ENCODE measurements at places on chromosomes 4 and X.

- no peak for DNase-seq
Measured at GRCh38 chr4:7347981-7348380, 86.7 kb downstream of the PSAPL1 start.

- no peak for DNase-seq
Measured at GRCh38 chr4:82508806-82509428, 52.9 kb downstream of the TMEM150C start.

- DNase-seq, result no peak
Measured at GRCh38 chr4:48333587-48333986, 7.7 kb upstream of the SLAIN2 start.

DNA sequence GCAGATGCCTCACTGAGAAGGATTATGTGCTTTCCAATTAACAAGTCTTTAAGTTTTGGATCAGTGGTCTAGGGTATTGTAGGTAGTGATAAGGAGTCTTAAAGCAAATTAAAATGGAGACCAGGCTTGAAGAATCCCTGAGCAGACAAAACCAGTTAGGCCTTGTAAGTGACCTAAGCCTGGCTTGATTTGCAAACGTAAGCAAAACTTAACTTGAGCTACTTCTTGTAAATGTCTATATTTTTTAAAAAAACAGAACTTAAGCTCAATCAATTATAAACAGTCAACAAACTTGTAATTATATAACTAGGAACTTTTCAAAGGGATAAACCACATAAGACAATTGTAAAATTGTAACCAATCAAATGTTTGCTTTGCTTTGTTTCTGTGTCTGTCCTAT is 72.7 kb upstream of the NALF2 start:
- peak; percentile 39 for DNase-seq

- no peak for DNase-seq
Measured at GRCh38 chr4:107548211-107548905, 171.7 kb downstream of the PAPSS1 start.

DNA sequence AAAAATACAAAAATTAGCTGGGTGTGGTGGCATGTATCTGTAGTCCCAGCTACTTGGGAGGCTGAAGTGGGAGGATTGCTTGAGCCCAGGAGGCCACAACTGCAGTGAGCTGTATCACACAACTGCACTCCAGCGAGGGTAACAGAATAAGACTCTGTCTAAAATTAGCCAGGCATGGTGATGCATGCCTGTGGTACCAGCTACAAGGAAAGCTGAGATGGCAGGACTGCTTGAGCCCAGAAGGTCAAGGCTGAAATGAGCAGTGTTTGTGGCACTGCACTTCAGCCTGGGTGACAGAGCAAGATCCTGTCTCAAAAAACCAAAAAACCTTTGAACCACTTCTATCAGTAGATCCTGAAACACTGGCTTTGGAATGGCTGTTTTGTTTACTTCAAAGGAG is 10.2 kb downstream of the GRSF1 start:
- DNase-seq, result no peak

GRCh38 chrX:137549851-137550664 is 15.9 kb upstream of the ZIC3 start:
- DNase-seq, result no peak

- DNase-seq, result no peak
Measured at GRCh38 chr4:179709961-179710624, 2267.9 kb upstream of the AGA start.

- DNase-seq, result no peak
Measured at GRCh38 chr4:45345558-45345957, 619.2 kb upstream of the GNPDA2 start.

- no peak for DNase-seq
Measured at GRCh38 chr4:153138736-153139135, 65.5 kb upstream of the TRIM2 start.

- DNase-seq, result no peak
Measured at GRCh38 chr4:127403471-127404084, 229.2 kb upstream of the INTU start.

DNA sequence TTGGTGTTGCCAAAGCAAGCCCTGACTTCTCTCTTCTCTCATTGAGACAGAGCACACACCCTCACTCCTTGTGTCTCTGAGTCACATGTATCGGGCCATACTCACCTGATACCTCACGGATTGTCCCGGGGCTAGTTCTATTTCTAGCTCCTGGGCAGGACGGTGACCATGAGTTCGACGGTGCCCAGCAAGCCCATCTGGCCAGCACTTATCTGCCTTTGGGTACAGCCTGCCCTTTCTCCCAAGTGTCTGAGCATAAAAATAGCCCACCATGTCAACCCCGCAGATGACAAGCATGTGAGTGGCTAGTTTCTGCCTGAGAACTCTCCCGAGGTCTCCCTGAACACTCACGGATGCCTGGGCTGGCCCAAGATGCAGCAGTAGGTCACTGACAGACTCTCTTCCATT is 158.5 kb downstream of the DHRSX start:
- DNase-seq, result no peak

GRCh38 chrX:56576721-56577120 is 13.3 kb downstream of the UBQLN2 start:
- no peak for DNase-seq

GRCh38 chrX:96140796-96141195 is 543.8 kb upstream of the DIAPH2 start:
- no peak for DNase-seq

GRCh38 chr4:1534876-1535526 is 128.8 kb upstream of the NKX1-1 start:
- DNase-seq, result no peak

GRCh38 chrX:136759968-136760367 is 20.8 kb downstream of the ARHGEF6 start:
- DNase-seq, result no peak

DNA sequence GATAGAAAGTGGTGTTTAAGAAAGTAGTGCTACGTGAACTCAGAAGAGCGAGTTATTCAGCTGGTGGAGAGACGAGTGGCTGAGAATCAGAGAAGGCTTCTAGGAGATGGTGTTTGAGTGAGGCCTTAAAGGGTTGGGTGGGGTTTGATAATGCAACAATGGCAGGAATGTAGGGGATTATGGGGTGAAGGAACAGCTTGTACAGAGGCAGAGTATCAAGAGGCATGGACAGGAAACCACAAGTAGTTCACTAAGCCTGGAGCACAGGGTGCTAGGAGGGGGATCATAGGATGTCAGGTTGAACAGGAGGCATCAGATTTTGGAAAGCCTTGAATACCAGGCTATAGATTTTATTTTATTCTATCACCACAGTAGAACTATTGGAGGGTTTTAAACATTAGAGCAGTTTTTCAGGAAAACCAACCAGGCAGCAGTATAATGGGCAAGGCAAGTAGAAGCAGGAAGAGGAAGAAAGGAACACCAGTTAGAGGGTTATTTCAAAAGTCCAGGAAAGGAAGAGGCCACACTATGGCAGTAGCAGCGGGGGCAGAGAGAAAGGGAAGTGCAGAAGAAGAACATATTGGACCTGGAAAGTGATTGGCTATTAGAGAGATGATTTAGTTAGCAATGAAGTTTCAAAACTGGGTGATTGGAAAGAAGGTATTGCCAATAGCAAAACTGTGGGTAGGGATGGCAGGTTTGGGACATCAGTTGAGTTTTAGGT is 99.2 kb downstream of the DOCK11 start:
- no peak for DNase-seq

DNA sequence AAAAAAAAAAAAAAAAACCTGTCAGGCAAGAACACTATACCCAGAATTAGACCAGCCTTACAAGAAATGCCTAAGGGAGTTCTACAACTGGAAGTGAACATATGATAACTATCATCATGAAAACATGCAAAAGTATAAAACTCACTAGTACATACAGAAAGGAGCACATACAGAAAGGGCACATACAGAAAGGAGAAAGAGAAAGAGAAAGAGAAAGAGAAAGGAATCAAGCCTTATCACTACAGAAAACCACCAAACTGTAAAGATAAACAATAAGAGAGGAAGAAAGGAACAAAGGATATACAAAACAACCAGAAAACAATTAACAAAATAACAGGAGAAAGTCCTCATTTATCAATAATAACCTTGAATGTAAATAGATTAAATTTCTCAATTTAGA is 50.4 kb downstream of the PHKA1 start:
- DNase-seq, result no peak

DNA sequence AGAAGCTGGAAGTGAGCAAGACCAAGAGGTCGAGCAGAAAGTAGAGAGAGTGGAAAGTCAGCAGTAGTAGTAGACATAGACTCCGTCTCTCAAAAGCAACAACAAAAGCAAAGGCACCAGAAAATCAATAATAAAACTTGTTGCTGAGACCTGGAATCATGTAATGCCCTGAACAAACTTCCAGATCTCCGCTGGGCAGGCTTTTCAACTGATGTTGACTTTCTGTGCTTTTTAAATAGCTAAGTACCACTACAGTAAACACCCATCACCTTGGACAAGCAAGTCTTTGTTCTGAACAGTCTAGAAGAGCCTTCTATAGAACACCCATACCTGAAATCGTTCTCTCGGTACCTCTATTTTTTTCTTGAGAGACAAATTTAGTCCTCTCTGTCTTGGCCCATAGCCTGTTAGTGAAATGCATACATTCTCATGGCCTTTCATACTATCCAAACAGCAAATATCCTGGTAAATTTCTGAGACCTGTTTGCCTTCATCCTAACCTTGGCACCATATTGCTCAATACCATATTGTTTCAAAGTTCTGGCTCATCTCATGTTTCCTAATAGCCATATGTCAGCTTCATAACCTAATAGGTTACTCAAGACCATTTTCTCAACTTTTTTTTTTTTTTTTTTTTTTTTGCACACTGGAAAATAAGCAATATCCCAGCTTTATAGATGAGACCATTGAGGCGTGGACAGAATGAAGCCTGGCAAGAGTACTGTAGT is 200.6 kb upstream of the RBPJ start:
- DNase-seq, result no peak

DNA sequence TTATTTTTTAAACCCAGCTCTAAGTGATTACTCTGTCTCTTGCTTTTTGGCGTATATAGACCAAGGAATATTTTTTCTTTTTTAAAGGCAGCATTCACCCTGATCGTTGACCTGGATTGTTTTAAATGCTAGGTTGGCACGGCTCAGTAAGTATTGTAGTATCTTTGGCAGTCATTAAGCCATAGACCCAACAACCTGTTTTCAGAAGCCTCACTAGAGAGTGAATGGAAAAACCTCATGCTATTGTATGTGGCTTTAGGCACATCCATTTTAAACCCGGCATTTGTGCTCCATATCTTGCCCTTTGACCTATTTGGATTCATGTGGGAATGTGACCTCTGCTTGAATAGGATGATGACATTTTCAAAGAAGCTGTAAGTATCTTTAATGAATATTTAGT is 183.9 kb downstream of the SNCA start:
- no peak for DNase-seq

- DNase-seq, result peak; percentile 19
Measured at GRCh38 chrX:107826238-107827029, 768 bp downstream of the MID2 start.

- no peak for DNase-seq
Measured at GRCh38 chr4:62709618-62710252, 1509.6 kb downstream of the ADGRL3 start.

GRCh38 chr4:170794525-170794924 is 704.8 kb upstream of the AADAT start:
- no peak for DNase-seq

DNA sequence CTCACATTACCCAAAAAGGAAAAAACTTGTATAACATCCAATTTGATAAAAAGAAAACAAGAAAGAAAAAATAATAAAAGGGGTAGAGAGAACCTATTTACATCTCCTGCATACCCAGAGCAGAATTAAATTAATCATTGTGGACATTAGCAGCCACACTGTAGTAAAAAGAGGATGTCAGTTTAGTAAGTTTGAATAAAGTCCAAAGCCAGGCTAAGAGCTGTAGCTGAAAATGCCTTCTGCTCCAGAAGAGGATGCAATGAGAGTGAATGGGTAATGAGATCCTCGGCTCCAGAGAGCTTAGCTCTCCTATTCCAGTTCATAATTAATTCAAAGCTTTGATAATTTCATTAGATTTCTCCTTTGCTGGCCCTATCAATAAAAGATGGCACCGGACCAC is 78.2 kb downstream of the SLC10A7 start:
- no peak for DNase-seq

- no peak for DNase-seq
Measured at GRCh38 chr4:173189117-173189693, 20.6 kb downstream of the GALNT7 start.

DNA sequence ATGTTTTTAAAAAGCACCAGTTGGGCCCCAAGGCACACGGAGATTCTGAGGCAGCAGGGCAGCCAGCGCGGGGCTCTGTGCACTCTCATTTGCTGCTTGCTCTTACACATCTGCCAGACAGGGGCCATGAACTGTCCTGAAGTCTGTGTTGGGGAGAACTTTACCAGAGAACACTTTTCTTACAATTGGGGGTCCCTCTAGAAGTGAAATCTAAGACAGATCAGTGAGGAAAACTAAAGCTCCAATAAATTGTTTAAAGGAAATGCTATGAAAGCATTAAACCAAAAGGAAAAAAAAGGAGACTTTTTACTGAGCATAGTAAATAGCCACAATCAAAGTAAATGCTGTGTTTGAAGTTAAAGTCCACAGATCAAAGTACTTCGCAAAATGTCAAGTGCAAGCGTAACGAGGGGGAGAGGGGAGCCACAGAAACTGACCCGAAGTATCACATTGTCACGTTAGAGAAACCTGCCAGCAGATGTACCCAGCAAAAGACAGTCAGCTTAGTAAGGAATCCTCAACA is 37.8 kb downstream of the SORBS2 start:
- no peak for DNase-seq

GRCh38 chr4:13539047-13539618 is 5.2 kb downstream of the NKX3-2 start:
- no peak for DNase-seq

GRCh38 chr4:13371048-13371447 is 113.1 kb downstream of the RAB28 start:
- DNase-seq, result no peak

- no peak for DNase-seq
Measured at GRCh38 chr4:189988877-189989431, 38.1 kb downstream of the FRG2 start.

- DNase-seq, result no peak
Measured at GRCh38 chr4:163806653-163807052, 312.2 kb downstream of the TMA16 start.

DNA sequence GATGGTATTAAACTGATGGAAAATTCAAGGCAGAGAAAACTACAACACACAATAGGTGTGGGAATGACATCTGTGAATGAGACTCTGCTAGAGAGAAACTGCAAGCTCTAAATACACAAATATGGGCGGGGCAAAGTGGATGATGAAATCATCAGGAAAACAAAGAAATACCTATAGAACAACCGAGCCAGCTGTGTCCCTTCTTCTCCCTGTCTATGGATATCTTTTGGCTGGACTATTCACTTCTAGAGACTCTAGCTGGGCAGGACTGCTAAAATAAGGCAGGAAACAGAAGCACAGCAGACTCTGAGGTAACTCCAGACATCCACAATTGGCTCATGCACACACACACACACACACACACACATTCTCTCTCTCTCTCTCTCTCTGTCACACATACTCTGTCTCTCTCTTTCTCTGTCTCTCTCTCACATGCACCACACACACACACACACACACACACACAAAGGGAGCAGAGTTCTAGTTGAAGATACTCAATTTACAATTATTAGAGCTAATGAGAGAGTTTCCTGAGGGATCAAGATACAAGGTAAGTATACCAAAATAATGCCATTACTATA is 27.2 kb upstream of the EDNRA start:
- DNase-seq, result no peak

All from NCI-H524 treated with DMSO at 0.1 percent for 48 hours (cell line).